T1000 (cell line): ENCODE measurements at places on chromosomes 7 and 10.

GRCh38 chr7:75776295-75776971, 4.4 kb upstream of the CCL26 start:
- DNase-seq, result peak; percentile 17

GRCh38 chr10:7611909-7612308, 54.9 kb downstream of the ITIH5 start:
- DNase-seq, result no peak

- no peak for DNase-seq
Measured at GRCh38 chr7:12257582-12257981, 46.5 kb downstream of the TMEM106B start.

- DNase-seq, result no peak
Measured at GRCh38 chr10:917416-917720, 14.1 kb downstream of the LARP4B start.

GRCh38 chr10:114388275-114388674, 16.0 kb downstream of the AFAP1L2 start:
- no peak for DNase-seq

GRCh38 chr10:33899578-33900531, 565.4 kb upstream of the NRP1 start:
- DNase-seq, result no peak

GRCh38 chr7:78326189-78326588, 527.6 kb downstream of the PHTF2 start:
- DNase-seq, result peak; percentile 19

DNA sequence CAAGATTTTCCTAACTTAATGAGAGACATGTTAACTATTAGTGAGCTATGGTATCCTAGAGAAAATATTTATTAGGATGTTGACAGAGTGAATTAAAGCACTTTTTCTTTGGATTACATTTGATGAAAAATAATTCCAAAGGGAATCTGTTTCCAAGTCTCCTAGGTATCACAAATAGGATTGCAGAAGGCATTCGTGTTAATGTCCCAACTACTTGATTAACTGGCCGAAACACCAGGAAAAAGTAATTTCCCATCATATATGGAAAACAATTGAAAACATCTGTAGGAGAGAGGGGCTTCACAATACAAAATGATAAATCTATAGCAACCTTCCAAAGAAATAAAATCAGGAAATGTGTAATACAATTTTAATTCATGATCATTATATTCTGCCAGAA, 406.7 kb downstream of the PARD3 start:
- DNase-seq, result no peak

DNA sequence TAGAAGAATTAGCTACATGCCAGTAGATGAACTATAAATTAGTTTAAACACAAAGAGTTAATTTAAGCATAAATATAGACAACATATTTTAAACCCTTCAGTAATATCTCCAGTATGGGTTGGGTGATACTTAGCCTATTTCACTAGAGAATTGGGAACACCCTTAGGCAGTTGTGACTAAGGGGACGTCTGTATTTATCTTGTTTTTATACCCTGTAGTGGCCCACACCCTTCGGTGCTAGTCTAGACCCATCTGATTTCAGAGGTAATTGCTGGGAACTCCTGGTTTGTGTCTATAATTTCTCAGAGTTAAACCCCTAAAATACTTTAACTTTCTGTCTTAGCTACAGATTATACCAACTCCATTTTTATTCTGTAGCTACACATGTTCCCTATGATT, 11.5 kb upstream of the STEAP4 start:
- no peak for DNase-seq

DNA sequence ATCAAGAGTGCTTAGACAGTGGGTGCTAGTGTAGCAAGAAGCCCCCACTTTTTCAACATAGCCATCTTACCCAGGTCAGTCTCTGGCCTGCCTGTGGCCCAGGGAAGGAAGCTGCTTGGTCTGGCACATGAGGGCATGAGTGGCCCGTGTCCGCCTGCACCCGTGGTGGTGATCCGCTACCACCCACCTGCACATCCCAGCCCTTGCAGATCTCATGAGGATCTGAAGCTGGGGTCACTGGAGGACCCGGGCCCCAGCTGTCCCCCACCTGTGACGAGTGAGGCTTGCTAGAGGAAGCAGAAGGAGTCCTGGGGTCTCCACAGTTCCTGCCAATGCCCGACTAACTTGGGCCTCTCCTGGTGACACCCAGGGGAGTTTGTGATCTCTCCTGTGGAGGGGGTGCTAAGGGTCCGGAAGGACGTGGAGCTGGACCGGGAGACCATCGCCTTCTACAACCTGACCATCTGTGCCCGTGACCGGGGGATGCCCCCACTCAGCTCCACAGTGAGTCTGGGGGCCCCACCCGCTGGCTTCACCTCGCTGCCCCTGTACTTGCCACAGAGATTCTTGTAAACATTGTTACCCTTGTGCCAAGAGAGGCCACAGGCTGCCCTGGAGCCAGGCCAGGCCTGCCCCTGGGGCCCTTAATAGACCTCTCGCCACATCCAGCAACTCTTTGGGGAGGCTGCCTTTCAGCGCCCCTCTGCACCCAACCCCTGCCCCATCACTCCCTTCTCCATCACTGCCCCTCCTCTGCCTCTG, 10.8 kb upstream of the VSIR start:
- DNase-seq, result no peak

DNA sequence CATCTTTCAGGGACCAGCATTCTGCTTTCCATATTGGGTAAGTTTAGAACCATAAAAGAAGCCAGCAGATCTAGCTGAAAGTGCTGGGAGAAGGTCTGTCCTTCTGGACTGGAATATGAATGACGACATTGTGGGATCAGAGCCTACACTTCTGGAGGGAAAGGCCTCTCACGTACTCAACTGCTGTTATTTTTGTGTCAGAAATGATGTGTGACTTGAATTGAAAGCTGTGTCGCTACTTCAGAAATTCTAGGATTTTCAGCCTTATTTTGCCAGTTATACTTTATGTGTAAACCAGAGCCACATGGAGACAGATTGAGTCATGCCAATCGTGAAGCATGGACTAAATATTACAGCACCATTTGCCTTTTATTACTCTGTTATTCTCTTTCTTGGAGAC, 231.0 kb downstream of the KIAA1217 start:
- no peak for DNase-seq

DNA sequence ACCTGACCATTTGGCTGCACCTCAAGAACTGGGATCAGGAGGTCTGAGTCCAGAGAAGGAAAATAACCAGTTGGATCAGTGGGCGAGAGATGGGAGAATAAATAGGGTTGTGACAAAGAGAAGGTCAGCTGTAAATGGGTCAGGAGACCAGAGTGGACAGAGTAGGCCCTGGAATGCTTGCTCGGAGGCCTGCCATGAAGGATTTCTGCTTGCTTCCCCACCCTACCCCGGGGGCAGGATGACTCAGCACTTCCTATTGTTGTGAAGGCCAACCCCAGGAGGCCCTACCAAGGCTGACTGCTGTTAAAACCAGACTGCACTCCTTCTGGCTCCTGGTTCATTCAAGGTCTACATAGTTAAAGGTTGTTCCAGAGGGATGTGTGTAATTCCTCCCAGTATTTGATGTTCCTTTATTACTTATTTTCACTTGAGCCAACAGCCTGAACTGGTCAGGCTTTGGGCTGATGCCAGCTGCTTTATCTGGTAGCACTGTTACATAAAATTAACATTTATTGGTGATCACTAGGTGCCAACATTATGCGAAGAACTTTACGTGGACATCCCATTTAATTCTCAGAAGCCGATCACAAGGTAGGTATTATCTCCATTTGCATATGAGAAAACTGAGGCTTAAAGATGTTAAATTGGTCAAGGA, 27.3 kb upstream of the IFRD1 start:
- DNase-seq, result peak; percentile 80

GRCh38 chr10:91378061-91378460, 32.1 kb upstream of the HECTD2 start:
- DNase-seq, result no peak

GRCh38 chr7:130444751-130445407, 4.1 kb upstream of the CEP41 start:
- DNase-seq, result no peak

GRCh38 chr10:6643962-6644361, 63.9 kb upstream of the PRKCQ start:
- no peak for DNase-seq

GRCh38 chr10:69895759-69896158, 94.1 kb downstream of the COL13A1 start:
- DNase-seq, result no peak

GRCh38 chr7:9240001-9240400, 806.6 kb downstream of the NXPH1 start:
- no peak for DNase-seq

- no peak for DNase-seq
Measured at GRCh38 chr7:67619175-67619574, 622.5 kb downstream of the TYW1 start.

- DNase-seq, result no peak
Measured at GRCh38 chr10:35274498-35275060, 61.7 kb upstream of the CCNY start.

GRCh38 chr7:71507680-71508602, 376.0 kb downstream of the GALNT17 start:
- no peak for DNase-seq

- no peak for DNase-seq
Measured at GRCh38 chr10:72132854-72133253, 44.5 kb upstream of the SPOCK2 start.

- no peak for DNase-seq
Measured at GRCh38 chr7:39464350-39465054, 101.7 kb upstream of the YAE1 start.

- no peak for DNase-seq
Measured at GRCh38 chr7:36393826-36394225, 4.2 kb downstream of the ANLN start.

DNA sequence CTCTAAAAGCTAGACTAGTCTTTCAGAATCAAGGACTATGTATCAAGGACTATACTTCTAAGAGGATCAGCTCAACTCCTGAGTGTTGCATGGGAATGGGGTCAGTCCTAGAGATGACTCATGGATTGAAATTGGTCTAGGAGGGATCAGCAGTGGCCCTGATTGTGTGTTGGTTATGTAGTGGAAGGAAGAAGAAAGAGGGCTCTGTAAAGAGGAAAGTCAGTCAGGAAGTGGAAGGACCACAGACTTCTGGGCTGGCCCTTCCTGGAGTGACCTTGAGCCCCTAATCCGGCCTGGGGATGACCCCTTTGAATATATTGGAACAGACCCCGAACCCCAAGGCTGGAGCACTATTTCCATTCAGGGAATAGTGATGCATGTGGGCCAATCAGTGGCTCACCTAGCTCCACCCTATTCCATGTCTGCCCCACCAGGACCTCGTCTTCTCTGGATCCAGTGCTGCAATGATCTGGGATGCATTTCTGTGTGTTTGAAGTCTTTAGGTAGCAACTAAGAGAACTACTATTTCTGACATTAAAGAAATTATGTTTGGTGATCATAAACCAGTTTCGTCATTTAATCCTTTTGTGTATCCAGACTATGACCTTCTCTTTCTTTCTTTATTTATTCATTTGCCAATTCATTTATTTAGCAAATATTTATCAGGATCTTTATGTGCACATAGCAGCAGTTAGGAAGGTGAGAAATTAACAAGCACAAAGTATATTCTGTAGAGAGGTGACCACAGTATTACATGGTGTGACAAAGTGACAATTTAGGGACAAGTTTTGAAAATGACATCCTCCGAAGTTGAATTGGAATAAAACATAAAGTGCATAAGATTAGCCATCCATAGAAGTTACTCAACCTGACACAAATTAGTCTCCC, 48.6 kb upstream of the KIF5B start:
- DNase-seq, result peak; percentile 57

GRCh38 chr10:689121-689451, 382 bp downstream of the DIP2C start:
- DNase-seq, result no peak

- DNase-seq, result no peak
Measured at GRCh38 chr7:66571568-66571967, 57.1 kb upstream of the KCTD7 start.

- no peak for DNase-seq
Measured at GRCh38 chr7:763762-764161, 36.7 kb upstream of the PRKAR1B start.

- no peak for DNase-seq
Measured at GRCh38 chr10:130455791-130456190, 319.6 kb downstream of the GLRX3 start.

DNA sequence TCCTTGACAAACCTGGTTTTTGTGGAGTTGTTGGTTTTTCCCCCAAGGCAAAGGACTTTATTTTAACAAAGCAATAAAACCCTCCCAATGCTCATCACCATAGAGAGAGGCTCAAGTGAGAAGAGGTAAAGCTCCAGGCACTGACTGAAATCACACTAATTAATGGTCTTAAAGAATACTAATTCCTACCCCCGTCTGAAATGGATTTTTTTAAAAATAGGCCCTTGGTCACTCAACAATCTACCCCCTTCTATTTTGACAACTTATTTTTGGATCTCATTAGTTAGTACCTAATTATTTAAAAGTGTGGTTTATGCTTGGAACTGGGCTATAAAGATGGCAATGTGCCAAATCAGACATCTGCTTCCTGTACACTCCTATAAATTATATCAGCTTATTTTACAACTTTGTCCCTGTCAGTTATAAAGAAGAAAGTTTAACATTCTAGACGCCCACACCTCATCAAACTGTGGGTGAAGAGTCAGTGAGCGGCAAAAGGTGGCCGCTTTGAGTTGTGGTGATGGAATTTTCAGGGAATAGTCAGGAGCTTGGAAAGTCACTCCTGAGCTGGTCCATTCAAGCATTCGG, 10.6 kb downstream of the GLI3 start:
- DNase-seq, result no peak

GRCh38 chr7:86949052-86949778, 110.2 kb downstream of the ELAPOR2 start:
- DNase-seq, result no peak

DNA sequence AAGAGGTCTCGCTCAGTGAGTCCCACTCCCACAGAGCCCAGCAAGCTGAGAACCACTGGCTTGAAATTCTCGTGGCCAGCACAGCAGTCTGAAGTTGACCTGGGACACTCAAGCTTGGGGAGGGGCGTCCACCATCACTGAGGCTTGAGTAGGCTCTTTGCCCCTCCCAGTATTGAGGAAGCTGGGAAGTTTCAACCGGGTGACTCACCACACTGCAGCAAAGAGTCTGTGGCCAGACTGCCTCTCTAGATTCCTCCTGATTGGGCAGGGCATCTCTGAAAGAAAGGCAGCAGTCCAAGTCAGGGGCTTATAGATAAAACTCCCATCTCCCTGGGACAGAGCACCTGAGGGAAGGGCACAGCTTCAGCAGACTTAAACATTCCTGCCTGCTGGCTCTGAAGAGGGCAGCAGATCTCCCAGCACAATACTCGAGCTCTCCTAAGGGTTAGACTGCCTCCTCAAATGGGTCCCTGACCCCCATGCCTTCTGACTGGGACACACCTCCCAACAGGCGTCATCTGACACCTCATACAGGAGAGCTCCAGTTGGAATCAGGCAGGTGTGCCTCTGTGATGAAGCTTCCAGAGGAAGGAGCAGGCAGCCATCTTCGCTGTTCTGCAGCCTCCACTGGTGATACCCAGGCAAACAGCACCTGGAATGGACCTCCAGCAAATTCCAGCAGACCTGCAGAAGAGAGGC, 970.9 kb upstream of the LRRN3 start:
- DNase-seq, result no peak

- peak; percentile 13 for DNase-seq
Measured at GRCh38 chr7:151087245-151088018, 1.2 kb downstream of the AGAP3 start.
